KBM-7 (cell line): ENCODE measurements at places on chromosomes 1 and 21.

DNA sequence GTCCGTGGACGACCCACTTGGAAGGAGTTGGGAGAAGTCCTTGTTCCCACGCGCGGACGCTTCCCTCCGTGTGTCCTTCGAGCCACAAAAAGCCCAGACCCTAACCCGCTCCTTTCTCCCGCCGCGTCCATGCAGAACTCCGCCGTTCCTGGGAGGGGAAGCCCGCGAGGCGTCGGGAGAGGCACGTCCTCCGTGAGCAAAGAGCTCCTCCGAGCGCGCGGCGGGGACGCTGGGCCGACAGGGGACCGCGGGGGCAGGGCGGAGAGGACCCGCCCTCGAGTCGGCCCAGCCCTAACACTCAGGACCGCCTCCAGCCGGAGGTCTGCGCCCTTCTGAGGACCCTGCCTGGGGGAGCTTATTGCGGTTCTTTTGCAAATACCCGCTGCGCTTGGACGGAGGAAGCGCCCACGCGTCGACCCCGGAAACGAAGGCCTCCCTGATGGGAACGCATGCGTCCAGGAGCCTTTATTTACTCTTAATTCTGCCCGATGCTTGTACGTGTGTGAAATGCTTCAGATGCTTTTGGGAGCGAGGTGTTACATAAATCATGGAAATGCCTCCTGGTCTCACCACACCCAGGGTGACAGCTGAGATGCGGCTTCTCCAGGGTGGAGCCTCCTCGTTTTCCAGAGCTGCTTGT is 32.4 kb downstream of the PRMT2 start:
- DNase-seq: peak; percentile 56

DNA sequence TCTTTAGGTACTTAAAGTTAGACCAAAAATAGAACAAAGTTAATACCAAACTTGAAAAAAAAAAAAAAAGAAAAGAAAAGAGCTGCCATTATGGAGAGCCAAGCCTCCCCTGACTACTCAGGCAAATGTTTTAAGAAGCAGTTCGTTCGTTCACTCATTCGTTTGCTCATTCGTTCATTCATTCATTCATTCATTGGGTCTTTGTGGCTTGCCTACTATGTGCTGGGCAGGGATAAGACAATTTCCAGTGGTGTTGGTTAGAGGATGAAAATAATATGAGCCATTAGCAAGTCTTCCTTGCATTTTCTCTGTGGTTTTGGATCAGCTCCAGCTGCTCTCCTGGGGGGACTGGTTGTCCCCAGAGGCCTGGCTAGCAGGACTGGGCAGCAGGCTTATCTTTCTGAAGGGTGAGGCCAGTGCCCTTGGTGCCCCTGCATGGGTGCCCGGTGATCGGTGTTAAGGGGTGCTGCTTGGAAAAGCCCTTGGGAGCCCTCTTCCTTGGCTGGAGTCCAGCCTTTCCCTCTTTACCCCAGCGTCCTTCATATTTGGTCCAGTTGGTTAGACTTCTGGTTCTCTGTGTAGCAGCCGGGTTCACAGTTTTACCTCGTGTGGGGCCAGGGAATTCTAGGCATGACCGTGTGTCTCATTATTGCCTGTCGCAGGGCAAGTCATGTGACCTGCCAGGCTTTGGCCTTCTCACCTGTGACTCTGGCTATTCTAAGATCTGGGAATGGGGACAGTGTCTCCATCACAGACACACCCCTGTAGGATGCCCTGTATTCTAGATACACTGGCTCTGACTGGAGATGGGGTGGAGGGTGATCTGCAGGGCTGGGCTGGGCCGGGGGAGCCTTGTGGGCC is 32.8 kb downstream of the LHX4 start:
- no peak for DNase-seq

DNA sequence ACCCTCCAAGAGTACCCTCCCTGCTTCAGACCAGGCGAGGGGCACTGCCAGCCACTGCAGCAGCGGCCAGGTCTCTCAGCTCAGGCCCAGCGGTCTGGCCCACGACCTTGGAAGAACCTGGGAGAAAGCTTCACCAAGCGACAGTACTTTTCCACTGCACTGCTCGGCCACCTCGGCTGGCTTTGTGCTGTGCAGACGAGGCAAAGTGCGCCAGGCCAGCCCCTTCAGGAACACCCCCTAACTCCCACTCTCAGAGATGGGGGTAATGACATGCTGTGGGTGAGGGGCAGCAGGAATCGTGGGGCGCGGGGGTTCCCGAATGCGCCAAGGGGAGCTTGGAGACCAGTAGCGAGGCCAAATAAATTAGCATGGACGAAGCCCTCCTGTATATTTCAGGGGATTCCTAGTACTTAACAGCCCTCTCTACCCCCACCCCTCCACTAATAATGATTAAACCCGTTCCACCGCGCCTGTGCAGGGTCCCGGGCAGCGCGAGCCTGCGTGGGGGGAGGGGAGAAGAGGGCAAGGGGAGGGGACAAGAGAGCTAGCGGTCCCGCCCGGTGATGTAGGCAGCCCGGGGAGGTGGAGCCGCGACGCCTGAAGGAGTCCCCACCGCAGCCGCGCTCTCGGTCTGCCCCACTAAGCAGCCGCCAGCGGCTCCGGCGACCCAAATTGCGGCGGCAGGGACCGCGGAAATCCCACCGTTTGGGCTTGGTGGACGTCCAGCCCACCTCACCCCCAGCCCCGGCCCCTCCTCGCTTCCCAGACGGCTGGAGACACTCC is at the start of gene FAM43B:
Gene FAM43B, plus strand, starts transcription at position 629 of the 783 bp plus-strand sequence. CDS start 401 bp downstream, outside the sequence.
- no peak for DNase-seq

DNA sequence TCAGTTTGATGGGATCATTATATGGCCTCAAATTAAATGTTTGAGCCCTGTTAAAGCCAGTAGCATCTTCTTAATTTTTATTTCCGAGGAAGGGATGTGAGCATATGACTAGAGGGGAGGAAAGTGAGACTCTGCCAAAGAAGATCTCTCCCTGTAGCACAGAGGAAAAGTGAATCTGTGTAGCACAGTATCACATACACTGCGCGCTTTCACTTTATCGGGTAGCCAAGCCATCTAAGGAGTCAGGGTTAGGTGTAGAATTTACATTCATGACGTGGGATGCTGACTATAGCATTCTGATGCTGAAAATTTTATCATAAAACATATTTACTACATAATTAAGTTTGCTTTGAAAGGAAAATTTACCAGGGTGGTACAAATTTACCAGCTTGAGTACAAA is 24.0 kb downstream of the LRRC8D start:
- DNase-seq: no peak

GRCh38 chr1:29124366-29125236 is 898 bp upstream of the TMEM200B start:
- peak; percentile 52 for DNase-seq

- DNase-seq: no peak
These were observed 21.9 kb downstream of the ZYG11B start for GRCh38 chr1:52748119-52748518.

- no peak for DNase-seq
These were observed 50.3 kb downstream of the MCOLN2 start for GRCh38 chr1:84946631-84947030.

GRCh38 chr1:235923466-235924021 is 56.8 kb upstream of the LYST start:
- no peak for DNase-seq

- DNase-seq: no peak
These were observed 20.1 kb downstream of the MGST3 start for GRCh38 chr1:165650981-165651625.

DNA sequence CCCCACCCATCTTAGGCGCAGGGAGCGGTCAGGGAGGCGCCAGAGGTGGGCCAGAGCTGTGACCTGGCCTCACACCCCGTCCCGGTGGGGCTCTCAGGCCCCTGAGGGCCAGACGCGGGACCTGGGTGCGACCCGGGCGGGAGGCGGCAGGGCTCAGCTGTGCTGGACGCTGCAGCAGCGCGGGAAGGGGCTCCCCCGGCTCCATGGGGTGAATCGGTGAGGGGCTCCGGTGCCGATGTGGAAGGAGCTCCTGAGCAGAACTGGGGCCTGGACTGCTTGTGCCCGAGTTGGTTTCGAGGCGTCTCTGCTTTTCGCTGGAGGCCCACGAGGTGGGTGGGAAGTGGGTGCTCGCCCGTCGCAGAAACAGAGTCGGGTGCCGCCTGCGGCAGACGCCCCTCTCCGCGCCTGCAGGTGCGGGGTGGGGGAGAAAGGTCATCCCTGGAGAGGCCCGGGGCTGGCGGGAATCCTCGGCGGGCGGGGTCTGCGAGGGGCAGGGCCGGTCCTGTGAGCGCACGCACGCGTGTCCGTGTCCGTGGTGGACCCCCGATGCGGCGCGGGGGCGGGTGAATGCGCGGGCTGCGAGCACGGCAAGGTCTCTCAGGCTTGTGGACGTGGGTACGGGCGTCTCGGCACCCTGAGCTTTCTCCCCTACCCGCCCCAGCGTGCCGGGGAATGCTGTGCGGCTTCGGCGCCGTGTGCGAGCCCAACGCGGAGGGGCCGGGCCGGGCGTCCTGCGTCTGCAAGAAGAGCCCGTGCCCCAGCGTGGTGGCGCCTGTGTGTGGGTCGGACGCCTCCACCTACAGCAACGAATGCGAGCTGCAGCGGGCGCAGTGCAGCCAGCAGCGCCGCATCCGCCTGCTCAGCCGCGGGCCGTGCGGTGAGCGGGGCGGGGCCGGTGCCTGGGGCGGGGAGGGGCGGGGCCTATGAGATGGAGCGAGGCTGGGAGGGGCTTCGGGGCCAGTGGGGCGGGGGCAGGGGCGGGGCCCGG is 20.4 kb downstream of the AGRN start:
- DNase-seq: peak; percentile 54

- peak; percentile 70 for DNase-seq
These were observed 26.5 kb upstream of the PLA2G2C start for GRCh38 chr1:20212685-20213331.

DNA sequence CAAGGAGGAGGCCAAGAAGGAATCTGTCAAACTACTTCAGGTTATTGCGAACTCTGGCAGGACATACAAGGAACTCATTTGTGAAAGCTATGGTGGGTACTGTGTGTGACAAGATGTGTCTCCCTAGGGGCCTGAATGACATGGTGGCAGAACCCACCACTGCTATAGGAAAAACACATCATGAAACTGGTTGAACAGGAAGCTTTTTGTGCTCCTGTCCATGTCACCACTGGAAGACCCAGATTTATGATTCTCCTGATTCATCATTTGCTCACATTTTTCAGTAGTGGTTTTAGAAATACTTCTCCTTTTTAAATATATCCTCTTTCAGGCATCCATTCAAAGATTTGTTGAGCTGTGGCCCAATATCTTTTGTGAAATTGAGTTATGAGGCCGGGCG is 23.6 kb downstream of the ARMH1 start:
- DNase-seq: peak; percentile 53

- no peak for DNase-seq
These were observed 9.3 kb downstream of the CHD5 start for GRCh38 chr1:6170742-6171201.

GRCh38 chr1:211511947-211512346 is 20.0 kb upstream of the RD3 start:
- DNase-seq: no peak

GRCh38 chr1:113199760-113200455 is 126.9 kb downstream of the LRIG2 start:
- DNase-seq: peak; percentile 38

GRCh38 chr1:170586321-170587252 is 54.6 kb downstream of the GORAB start:
- no peak for DNase-seq

DNA sequence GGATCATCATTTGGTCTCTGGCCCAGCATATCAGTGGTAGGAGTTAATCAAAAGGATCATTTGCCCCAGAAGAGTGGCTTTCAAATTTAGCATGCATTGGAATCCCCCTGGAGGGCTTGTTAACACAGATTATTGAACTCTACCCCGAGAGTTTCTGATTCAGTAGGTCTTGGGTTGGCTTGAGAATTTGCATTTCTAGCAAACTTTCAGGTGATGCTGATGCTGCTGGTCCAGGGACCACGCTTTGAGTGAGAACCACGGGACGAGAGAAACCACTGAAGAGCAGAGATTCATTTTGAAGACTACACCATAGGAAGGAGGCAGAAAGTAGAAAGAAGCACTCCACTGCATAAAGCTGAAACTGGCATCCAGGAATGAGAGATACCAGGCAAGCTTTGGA is 81.3 kb upstream of the DUSP10 start:
- no peak for DNase-seq

GRCh38 chr21:40615505-40616376 is 231.2 kb downstream of the DSCAM start:
- no peak for DNase-seq

DNA sequence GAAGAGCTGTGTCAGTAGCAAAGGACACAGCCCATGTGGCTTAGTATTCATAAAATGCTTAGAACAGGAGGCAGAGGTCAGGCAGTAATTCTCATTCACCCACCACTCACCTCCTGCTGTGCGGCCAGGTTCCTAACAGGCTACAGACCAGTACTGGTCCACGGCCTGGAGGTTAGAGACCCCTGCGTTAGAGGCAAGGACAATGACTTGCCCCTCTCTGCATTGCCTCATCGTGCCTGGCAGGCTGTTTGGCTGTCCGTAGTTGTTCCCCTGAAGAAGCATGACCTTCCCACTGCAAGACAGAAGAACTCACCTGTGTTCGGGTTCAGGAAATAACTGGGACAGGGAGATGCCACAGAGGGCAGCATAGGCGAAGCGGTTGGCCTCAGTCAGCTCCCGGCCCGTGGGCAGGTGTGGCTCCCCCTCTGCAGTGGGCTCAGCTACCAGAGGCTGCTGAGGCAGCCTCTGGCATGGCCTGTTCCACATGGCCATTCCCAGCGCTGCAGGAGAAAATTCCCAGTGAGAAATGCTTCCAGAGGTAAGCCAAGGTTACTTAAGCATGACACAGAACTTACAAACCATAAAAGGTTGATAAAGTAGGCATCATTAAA is 19.3 kb downstream of the TMCO4 start:
- DNase-seq: no peak

- peak; percentile 95 for DNase-seq
These were observed 34.4 kb downstream of the PHC2 start for GRCh38 chr1:33396188-33397124.

DNA sequence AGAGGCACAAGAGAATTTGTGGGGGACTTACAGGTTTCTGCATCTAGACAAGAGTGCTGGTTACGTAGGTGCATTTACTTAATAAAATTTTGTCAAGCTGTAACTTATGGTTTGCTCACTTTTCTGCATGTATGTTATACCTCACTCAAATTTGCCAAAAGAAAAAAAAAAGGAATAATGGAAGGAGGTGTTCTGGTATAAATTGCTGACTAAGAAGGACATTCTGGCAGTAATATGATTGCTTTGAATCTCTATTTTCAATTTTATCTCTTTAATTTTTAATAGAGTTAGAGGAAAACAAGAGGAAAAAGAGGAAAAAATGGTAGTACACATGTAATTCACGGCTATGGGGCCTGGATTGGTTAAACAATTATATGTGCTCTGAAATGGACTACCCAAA is 119.5 kb downstream of the DUSP10 start:
- no peak for DNase-seq

GRCh38 chr1:209590405-209590804 is 6.9 kb downstream of the CAMK1G start:
- DNase-seq: peak; percentile 4
